ENCODE measurements at places on chromosomes 13 and 19.
A peak's percentile ranks its signal among the peaks of the same experiment; 100 is the strongest.

- DNase-seq: no peak
These were observed 20.1 kb upstream of the RXFP2 start for GRCh38 chr13:31719214-31719613.

DNA sequence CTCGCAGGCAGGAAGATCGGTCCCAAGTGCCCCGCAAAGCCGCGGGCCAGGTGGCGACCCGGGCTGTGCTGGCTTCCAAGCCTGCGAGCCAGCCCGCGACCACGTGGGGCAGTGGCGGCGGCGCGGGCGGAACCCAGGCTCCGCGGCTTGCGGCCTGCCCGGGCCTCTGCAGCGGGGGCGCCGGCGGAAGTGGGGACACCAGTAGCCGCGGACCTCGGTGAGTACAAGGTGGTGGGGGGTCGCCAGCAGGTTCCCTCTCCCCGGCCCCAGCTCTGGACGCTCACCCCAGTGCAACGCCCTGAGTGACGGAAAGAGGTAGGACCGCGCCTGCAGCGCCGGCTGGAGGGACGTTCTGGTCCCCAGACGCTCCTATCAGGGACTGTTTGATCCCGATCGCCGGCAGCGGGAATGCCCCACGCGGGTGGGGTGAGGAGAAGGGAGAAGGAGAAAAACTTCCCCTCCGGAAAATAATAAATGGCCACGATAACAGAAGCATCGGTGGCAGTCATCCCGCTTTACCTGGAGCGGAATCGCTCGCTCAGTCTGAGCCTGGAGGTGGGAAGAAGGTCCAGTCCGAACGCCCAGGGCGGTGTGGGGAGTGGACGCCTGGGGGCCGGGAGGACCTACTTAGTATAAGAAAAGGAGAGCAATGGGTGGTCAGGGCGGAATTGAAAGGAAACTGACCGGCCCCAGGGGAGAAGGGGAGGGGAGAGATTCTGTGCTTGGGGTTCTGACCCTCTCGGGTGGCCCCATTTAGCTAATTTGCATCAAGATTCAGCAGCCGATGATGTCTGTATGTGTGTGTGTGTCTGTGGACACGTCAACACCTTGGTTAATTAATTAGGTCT, at the start of gene GEMIN7:
Gene GEMIN7, plus strand, starts transcription at position 198 of the 848 bp plus-strand sequence. CDS start 10,855 bp downstream, outside the sequence.
- DNase-seq: peak; percentile 83

DNA sequence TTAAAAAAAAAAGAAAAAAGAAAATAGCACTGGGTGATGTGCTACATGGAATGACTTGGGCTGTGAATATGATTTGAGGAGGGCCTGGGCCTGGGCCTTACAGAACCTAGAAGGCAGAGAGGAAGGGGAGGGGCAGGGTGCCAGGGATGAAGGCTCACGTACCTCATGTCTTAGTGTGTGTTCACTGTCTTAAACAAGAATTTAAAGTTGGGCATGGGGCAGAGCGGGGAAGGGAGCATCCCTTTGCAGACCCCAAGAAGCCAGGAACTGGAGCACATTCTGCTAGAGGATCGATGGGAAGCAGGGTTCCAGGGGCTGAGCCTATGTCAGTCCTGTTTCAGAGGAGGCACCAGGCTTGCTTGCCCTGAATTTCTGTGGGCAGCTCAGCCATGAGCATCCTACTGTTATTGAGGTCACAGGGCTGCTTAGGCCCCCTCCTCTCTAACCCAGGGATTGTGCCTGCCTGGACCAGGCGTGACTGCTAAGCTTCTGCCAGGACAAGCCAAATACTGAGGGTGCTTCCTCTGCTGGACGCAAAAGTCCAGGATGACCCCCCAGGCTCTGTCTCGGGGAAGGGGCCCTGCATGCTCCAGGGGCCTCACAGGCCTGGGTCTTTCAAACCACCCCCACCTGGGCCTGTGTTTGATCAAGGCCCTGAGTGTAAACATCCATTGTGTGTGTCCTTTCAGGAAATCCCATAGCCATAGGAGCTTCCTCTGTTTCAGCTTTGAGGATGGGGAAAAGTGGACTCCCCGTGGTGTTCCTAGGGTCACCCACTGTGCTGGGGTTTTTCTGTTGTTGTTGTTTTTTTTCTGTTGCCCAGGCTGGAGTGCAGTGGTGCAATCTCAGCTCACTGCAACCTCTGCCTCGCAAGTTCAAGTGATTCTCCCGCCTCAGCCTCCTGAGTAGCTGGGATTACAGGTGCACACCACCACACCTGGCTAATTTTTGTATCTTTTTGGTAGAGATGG, 4.8 kb downstream of the LSR start:
- no peak for DNase-seq

DNA sequence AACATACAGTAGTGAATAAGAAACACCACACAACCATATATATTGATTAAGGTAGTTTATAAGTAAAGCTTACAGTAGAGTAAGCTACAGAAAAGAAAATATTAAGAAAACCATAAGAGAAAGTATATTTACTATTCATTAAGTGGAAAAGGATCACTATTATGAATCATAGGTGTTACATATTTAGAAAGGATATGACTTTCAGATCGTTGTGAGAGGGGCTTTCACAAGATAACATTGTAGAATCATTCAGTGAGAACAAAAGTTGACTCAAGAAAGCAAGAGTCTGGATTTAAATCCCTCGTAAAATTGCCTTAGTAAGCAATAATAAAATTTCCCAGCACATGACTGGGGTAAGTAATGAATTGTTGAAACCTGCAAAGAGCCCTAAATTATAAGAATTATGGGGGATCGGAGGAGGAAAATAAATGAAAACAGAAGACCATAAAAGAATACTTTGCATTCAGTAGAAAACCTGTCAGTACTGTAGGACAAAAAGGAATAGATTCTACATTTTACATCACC, 6.0 kb downstream of the UFM1 start:
- DNase-seq: no peak

GRCh38 chr13:99231721-99232120, 26.5 kb downstream of the GPR18 start:
- no peak for DNase-seq

DNA sequence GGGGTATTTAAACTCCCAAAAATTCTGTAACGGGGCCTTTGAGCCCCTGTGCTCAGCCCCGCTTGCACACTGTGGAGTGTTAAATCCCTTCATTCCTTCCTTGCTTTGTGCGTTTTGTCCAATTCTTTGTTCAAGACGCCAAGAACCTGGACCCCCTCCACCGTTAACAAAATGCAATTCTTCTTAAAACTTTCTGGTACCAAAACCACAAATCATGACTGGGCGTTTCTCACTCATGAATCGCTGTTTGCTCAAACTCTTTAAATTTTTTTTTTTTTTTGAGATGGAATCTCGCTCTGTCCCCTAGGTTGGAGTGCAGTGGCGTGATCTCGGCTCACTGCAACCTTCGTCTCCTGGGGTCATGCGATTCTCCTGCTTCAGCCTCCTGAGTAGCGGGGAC, 881 bp downstream of the ZNF20 start:
- no peak for DNase-seq
